Transverse colon (tissue), 4 donors: ENCODE measurements at places on chromosomes 11 and 22. TPM values are rescaled to one million over a fixed set of nuclear protein-coding genes. Genes with fewer than 3 reads are reported as not detected.

GRCh38 chr11:67379061-67380058 is 6.0 kb upstream of the CLCF1 start:
- no peak for DNase-seq

OR51B5 gene
- total RNA-seq, result not detected

GRCh38 chr11:40139066-40139465 is 1320.4 kb downstream of the LRRC4C start:
- no peak for DNase-seq

GRCh38 chr11:67581469-67581868 is 2.1 kb upstream of the GSTP1 start:
- no peak for DNase-seq

GRCh38 chr11:116093065-116093464 is 588.9 kb upstream of the CADM1 start:
- DNase-seq, result no peak

- DNase-seq, result no peak
These were observed 13.0 kb downstream of the TFIP11 start for GRCh38 chr22:26499188-26499703.

- no peak for DNase-seq
These were observed 13.1 kb downstream of the HINFP start for GRCh38 chr11:119134389-119134978.

DNA sequence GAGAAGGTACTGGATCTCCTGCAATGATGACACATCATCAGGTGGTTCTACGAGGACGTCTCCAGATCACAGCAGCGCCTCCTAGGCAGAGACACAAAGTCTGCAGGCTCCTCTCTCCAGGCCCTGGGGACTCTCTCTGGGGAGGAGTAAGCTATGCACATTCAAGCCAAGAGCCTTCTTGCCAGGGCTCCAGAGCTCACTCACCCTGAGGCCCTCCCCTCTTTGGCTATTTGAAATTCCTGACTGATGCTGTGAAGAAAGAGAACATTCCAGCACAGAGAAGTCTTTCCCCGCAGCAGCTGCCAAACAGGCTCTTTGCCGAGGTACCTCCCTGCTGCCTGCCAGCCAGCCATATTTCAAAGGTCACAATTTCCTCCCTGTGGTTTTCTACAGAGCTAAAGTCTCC is 204.9 kb downstream of the CSNK2A3 start:
- DNase-seq, result peak; percentile 46
